ENCODE measurements at places on chromosomes 7 and 10.
A peak's percentile ranks its signal among the peaks of the same experiment; 100 is the strongest.

DNA sequence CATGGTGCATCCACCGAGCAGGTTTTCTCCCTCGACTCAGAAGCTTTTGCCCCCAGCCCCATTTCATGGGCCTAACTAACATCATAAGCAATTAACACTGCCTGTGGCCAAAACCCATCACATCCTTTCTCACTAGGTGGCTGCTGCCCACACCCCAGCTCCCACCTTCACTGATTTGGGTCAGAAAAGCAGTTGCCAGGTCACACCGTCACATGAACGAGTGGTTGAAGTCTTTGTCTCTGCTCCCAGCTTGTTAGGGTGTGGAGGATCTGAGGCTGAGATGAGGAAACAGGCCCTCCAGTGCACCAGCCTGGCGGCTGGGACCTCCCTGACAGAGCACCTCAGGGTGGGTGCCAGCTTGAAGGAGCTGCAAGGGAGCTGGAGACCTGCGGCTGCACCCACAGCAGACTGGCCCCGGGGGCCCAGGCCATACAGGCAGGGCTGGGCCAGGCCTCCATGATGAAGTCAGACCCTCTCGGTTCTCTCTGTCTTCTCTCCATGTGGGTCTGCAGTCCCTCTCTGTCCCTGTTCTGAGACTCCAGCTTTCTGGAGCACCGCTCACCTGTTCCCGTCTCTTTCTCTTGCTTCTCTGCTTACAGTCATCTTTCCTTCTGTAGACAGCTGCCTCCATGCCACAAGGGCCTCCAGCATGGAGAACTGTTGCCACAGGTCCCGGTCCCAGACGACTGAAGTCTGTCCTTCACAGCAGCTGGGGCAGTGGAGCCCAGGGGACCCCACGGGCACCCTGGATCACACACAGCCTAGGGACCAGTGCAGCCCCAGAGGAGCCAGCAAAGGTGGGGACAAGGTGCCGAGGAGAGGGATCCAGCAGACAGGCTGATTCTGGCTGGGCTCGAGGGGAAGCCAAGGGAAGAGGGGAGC lies 13.8 kb upstream of the INPP5A start:
- DNase-seq, result no peak

GRCh38 chr7:7922684-7923385 lies 45.8 kb upstream of the GLCCI1 start:
- no peak for DNase-seq

DNA sequence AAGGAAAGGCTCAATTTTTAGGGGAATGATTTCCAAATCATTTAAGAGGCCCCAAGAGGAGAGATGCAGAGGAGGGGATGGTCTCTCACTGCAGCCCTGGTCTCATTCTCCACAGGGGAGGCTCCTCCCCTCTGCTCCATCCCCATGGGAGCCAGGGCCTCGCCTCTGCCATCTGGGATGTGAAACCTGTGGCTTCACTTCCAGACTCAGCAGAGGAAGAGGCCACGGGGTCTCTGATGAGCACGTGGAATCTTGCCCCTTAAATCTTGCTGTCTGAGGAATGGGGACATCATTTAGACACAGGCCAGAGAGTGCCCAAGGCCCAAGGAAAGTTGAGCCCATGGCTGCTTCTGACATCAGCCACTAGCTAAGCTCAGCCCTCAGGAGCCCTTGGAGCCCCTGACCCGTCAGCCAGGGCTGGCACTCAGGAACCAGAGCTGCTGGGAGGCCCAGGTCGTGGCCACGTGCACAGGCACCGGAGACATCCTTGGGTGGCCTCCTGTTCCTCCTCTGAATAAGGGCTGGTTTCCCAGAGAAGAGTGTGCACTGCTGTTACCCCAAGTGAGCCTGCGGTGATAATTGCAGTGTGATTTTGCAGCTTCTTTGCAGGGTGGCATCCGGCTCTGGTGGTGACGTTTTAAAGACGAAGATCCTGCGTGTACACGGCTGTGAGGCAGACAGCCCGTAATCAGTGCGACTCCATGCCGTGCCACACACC lies 50.5 kb downstream of the VIPR2 start:
- DNase-seq, result peak; percentile 20

- no peak for DNase-seq
Measured at GRCh38 chr7:117350027-117350426, 27.2 kb upstream of the WNT2 start.

- no peak for DNase-seq
Measured at GRCh38 chr7:143055754-143056153, 3.6 kb downstream of the OR6V1 start.

GRCh38 chr10:78164702-78165101 lies 131.0 kb downstream of the RPS24 start:
- DNase-seq, result no peak

DNA sequence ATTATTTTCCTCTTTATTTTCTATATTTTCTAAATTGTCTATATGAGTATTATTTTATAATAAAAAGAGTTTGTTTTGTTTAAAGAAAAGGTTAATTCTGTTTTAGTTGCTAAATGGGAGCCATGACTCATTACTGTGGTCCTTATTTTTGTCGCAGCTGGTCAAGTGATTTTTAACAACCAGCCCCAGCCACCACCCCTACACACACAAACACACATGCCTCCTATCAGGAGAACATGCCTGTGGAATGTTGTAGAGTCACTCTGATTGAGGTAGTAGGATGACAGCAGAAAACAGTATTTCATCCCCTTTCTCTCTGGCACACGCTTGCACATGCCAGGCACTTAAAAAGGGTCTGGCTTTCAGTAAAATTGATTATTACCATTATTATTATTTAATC lies 68.6 kb upstream of the GDF10 start:
- DNase-seq, result no peak

- DNase-seq, result no peak
Measured at GRCh38 chr7:73967832-73968290, 60.1 kb upstream of the ELN start.
